ENCODE measurements at places on chromosomes 3 and 15.
A peak's percentile ranks its signal among the peaks of the same experiment; 100 is the strongest.

- no peak for DNase-seq
Measured at GRCh38 chr15:58348095-58348812, 83.5 kb upstream of the LIPC start.

DNA sequence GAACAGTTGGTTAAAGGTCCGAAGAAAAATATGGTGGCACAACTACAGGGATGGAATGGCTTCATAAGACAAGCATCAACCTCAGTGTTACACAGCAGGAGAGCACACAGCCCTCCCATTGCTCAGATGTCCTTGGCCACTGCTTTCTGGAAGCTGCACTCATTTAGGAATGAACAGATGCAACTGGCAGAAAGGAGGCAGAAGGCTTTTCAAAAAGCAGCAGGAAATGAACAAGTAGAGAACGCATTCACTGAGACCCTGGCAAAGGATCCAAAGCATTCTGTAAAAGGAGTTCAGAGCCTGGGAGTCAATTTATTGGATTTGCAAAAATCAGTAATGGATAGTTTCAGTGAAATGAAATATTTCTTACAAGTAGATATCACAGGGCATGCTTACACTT, 101.1 kb downstream of the PDZRN3 start:
- DNase-seq: no peak

DNA sequence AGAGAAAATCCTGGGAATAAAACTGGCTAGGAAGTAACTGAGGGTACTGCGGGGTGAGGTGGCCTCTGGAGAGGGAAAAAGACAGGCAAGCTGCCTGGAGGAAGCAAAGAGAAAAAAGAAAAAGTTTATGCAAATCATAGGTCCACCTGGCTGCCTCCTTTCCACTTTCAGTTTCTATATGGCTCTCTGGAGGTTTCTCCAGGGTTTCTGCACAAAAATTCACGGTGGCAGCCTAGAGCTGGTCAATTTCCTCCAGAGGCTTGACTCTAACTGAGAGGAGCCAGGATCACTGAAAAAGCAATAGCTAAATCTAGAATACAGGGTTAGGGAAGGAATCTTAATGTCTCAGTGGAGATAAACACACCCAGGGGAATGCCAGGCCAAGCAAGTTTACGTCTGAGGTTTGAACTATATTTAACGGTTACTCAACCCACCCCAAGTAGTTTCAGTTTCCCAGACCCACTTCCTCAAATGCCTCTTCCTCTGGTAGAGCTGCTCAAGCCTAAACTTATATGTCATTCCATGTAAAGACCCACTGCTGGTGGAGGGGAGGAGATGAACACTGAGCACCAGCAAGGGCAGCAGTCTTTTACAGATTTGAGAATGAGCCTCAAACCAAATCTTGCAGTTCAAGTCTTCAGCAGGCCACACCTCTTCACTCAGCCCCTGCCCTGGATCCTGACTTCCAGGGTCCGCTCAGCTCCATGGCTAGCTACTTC, 5.7 kb downstream of the LYSMD2 start:
- no peak for DNase-seq

DNA sequence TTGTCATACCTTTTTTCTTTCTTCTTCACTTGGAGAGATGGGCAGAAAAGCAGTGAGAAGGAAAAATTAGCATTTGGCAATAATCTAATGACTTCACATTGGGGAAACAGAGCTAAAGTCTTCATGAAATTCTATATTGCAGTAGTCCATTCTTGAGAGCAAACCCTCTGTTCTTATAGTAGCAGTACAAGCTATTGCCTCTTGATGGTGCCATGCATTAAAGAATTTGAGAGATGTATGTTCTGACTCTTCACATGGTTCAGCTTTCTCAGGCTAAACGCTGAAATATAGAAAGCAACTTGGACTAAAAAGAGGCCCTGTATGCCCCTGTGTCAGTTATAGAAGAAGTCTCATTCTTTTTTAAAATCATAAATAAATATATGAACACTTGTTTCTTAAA, 36.0 kb downstream of the PHLDB2 start:
- no peak for DNase-seq

DNA sequence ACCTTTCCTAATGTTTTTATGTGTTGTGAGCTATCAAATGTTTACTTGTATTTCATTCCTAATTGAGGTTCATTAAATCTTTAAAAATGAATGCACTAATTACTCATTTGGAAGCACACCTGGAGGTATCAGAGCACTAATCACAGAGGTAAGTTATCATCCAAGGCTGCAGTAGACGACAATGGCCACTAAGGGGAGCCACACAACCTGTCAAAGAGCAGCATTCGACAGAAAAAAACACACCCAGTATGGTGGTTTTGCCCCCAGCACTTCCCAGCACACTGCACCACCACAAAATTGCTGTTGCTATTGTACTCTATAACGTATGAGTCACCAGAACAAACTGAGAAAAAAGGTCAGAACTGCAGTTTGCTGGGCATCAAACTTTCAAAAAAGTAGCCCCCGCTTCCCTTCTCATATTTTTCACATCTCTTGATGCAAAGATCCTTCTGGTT, 205.9 kb upstream of the IGF1R start:
- DNase-seq: peak; percentile 56

DNA sequence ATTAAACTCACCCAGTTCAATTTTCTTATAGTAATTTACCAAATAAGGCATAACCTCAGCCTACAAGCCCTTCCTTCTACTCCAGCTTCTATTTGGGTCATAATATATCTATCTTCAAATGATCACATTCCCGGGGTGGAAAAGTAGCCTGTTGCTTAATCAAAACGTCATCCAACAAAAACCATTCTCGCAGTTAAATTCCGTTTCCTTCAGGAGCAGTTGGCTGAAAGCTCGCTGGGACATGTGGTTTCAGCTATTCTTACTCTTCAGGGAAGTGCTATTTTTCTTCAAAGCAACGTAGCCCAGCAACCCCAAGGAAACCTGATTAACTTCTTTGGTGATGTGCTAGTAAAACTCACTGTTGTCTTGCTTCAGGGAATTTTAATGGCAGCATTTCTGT, 59.6 kb downstream of the MAGI1 start:
- peak; percentile 84 for DNase-seq

DNA sequence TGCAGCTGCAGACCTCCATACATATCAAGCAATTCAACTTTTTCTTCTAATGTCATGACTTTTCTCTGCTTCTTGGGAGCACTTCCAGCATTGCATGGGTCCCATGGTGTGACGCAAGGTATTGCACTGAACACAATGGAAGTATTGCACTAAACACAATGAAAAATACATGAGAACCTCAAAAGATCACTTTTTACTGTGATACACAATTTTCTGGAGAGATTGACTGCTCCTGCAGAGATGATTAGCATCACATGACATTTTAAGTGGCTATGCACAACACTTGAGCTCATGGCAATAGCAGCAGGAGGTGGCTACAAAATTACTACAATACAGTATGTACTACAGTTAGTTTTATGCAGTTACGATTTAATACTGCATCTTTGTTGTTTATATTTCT, 113.5 kb upstream of the BHLHE40 start:
- no peak for DNase-seq

- DNase-seq: no peak
Measured at GRCh38 chr15:74541494-74542165, 610 bp downstream of the ARID3B start.

- DNase-seq: no peak
Measured at GRCh38 chr3:130389743-130390478, 44.4 kb downstream of the COL6A5 start.

DNA sequence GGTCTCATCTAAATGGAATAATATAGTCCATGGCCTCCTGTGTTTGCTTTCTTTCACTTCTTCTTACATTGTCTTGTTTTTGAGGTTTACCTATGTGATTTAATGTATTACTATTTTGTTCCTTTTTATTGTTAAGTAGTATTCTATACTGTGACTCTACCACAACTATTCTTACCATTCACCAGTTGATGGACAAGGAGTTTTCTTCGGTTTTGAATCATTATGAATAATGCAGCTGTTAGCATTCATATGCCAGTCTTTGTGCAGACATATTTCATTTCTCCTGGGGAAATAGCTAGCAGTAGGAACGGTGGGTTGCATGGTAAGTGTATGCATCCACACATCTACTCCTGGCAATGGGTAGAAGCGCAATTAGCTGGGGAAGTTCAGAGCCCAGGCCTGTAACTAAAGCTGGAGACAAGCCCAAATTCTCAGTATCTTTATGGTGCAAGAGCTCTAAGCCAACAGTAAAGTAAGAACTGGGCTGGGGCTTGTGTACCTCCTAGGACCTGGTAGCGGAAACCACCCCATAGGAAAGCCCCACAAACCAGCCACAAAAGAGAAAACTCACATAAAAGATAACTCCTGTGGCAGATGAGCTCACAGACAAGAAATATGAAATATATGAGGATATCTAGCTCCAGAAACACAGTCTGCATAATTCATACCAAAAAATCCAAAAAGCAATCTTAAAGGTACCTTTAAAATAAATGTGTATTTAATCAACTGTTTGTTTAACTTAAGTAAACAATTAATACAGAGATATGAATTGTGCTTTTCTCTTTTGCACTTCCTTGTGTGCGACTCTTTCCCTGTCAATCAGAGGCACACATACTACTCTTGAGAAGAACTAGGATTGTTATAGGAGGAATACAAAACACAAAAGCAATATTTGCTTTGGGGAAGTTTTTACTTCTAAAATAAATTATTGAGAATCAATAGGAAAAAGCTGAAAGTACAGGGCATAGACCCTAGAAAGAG, 2.7 kb upstream of the CSTA start:
- DNase-seq: no peak

GRCh38 chr15:45604326-45604725, 17.1 kb downstream of the BLOC1S6 start:
- DNase-seq: no peak

- DNase-seq: no peak
Measured at GRCh38 chr15:82647045-82647834, at the start of gene CPEB1. CPEB1 (minus strand) TSS chr15:82647363; CDS start chr15:82628459, 18,904 bp downstream.

- DNase-seq: no peak
Measured at GRCh38 chr3:140532793-140533330, 145.0 kb upstream of the TRIM42 start.

GRCh38 chr3:153161138-153161713, 800 bp upstream of the RAP2B start:
- DNase-seq: peak; percentile 100

DNA sequence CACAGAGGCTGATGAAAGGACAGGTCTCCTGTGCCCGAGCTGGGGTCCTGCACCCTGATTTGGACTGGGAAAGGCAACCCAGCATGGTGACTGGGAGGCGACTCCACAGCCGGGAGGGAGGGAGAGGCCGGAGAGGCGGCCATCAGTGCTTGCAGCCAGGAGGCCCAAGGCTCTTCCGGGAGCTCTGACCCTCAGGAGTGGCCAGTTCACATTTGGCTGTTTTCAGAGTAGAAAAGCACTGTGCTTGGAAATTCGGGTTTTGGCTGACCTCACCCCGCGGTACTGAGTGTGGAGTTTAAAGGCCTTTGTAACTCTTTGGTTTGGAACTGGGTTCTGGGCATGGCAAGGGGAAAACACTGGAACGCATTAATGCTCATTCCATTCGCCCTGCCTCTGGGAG, 31.9 kb downstream of the SMAD6 start:
- DNase-seq: no peak

DNA sequence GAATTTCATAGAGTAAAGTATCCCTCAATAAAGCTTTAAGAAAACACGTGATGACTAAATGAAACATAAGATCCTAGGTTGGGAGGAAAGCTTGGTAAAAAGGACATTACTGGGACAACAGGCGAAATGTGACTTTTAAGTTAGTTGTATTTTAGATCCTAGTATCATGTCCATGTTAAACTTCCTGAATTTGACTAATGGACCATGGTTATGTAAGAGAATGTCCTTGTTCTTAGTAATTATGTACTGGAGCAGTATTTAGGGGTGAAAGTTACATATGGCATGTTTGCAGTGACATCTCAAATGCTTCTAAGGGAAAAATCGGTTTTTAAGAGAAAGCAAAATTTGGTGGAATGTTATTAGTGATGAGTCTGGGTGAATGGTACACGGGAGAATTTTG, 69.6 kb downstream of the IQSEC1 start:
- no peak for DNase-seq

DNA sequence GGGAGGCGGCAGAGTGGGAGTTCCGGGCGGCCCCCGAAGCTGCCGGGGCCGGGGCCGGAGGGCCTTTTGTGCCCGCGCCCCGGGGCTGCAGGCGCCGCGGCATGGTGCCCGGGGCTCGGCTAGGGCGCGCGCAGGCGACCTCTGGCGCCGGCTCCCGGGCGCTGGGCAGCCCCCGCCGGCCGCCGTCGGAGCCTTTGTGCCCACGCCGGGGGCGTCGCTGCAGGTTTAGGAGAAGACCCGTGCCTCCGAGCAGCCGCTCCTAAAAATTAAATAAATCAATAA, 299 bp downstream of the PAQR9 start:
- DNase-seq: no peak

GRCh38 chr3:71928212-71928611, 143.3 kb upstream of the PROK2 start:
- no peak for DNase-seq

- no peak for DNase-seq
Measured at GRCh38 chr3:166531730-166532129, 694.5 kb upstream of the BCHE start.

- no peak for DNase-seq
Measured at GRCh38 chr15:41506796-41507341, 6.8 kb downstream of the LTK start.

DNA sequence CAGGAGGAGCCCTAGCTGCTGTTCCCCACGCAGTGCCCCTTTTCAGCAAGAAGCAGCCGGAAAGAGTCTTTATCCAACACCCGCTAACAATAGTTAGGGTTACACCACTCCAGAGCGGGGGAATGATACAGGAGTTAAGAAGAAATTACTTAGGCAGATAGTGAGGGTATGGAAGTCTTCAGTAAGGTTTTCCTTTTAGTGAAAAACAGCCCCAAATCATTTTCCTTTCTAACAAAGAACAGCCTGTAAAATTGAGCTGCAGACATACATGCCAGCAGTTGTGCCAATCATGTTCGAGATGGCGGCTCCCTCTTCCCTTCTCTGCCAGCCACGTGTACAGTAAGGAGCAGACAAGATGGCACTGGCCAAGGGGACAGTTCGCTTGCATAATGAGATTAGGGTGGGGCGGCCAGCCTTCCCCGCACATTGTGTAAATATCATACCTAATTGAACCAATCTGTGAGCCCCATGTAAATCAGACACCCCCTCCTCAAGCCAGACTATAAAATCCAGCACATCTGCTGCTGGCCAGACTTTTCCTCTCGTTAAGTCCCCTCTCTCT, 18.5 kb upstream of the SENP5 start:
- DNase-seq: no peak

GRCh38 chr3:100833483-100833882, 124.2 kb downstream of the TFG start:
- DNase-seq: no peak

DNA sequence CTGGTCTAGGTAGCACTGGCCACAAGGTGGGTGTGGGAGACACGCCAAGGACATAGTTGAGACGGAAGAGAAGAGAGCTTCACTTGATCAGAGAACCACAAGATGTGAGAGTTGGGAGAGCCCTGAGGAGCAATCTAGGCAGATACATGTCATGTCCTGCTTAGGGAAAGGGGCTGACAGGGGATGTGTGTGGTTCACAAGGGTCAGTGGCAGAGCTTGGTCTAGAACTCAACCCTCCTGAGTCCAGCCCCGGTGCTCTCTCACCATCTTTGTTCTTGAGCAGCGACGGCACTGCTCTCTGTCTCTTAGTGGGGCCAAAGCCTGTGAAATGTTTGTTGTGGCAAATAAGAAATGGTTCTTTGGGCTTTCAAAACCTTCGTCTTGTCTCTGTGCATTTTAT, 243.5 kb upstream of the ROPN1 start:
- no peak for DNase-seq

GRCh38 chr3:10430805-10431204, 74.6 kb downstream of the ATP2B2 start:
- DNase-seq: no peak

GRCh38 chr15:101118615-101119014, 133.2 kb downstream of the CHSY1 start:
- no peak for DNase-seq

- no peak for DNase-seq
Measured at GRCh38 chr3:15175605-15176004, 30.4 kb upstream of the CAPN7 start.

Measured in GM04504 (cell line).